Hepatic stellate cell (primary cell): ENCODE measurements at places on chromosomes 6 and 20.

DNA sequence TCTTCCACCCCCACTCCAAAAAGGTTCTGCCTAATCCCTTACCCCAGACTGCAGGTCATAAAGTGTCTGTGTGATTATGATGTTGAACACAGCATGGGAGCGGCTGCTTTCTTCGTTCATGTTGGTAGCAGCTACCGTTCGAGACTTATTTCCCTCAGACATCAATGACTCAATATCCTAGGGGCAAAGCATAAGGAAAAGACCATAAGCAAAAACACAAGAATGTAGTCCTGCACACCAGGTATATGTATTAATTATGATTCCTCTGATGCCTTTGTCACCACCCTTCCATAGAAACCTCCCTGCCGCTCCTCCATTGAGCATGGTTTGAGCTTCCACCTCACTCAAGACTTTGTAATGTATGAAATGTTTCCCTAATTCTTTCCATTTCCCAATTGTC, 137.2 kb downstream of the KIF13A start:
- no peak for DNase-seq

DNA sequence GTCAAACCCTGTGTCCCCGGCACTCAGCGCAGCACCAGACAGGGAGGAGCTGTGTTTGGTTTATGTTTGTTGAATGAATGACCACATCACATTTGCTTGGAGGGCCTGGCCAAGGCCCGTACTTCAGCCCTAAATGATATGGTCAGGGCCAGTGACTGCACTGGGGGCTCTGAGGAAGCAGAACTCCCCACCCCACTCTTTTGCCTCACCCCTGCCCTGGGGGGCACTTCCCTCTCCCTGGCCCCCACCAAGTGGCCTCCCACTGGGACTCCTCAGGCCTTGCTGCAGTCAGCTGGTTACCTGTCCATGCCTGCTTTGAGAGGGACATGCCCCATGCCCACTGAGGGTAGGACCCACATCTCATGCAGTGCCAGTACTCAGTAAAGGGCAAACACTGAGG, 2.9 kb downstream of the ADISSP start:
- DNase-seq, result no peak

- DNase-seq, result no peak
Measured at GRCh38 chr6:5098501-5099270, 13.5 kb downstream of the PPP1R3G start.

- DNase-seq, result peak; percentile 59
Measured at GRCh38 chr6:56683882-56684281, 41.2 kb upstream of the DST start.

DNA sequence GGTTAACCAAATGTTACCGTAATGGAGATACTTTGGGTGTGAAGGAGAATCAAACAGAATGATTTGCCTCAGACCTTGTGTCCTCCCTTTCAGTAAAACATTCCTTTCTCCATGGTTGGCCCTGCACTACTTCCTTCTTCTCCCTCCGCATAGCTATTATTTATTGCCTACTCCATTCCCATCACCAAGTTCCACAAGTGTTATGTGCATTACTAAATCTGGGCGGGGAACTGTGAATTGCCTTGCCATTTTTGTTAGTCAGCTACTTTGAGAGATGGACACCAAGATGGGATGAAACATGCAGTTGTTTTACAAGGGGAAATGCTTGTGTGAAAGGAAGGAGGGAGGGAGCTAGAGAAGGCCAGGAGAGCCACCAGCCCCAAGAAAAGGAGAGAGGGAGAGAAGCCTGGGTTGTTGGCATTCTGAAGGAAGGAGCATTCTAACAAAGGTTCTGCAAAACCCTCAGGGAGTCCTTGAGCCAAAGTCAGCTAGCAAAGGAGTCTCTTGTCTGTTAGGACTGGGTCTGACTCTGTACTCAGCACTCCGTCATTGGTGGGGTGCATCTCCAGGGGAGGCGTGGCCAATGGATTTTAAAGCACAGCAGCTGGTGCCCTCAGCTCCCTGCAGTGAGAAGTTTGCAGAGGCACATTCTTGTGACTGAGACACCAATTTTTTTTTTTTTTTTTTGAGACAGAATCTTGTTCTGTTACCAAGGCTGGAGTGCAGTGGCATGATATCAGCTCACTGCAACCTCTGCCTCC, 83.6 kb upstream of the CHD6 start:
- DNase-seq, result no peak

- no peak for DNase-seq
Measured at GRCh38 chr6:100796049-100796823, 84.9 kb downstream of the ASCC3 start.

DNA sequence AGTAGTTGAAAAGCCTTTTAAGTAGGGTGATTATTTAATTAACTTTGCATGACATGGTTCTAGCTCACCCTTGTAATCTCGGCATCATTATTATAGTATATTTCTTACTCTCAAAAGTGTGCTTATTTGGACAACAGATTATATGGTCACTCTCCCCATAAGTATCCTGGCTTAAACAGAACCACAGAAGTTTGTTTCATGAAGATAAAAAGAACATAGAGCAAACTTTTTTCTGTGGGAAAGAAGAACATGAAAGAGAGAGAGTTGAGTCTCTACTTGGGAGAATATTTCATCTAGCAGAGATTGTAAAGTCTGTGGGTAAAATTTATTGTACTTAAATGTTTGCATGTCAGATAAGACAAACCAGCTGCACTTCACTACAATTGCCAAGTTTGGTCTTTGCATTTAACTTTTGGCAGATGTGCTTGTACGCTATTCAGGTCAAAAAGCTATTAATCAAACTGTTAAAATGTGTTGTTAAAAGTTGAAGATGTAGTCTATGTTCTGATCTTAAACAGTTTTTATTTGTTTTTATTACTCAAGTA, 33.4 kb upstream of the PRIM2 start:
- no peak for DNase-seq

DNA sequence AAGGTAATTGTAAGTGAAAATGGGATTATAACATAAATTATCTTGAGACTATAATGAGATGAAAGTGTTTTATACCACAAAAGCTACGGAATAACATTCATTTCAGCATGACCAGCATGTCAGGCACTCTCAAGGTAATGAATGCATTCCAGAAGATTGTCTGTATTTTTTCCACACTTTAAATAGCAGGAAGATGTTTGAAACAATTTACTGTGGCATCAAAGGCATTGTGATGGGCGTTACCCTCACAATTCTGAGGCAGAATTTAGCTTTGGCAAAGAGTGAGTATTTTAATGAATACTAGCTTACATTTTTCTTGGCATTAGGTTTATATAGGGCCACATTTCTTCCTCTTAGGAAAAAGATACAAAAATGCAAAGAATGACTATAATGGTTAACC, 627.2 kb downstream of the BCKDHB start:
- DNase-seq, result no peak

GRCh38 chr6:107982486-107982885, 24.5 kb upstream of the SEC63 start:
- no peak for DNase-seq

DNA sequence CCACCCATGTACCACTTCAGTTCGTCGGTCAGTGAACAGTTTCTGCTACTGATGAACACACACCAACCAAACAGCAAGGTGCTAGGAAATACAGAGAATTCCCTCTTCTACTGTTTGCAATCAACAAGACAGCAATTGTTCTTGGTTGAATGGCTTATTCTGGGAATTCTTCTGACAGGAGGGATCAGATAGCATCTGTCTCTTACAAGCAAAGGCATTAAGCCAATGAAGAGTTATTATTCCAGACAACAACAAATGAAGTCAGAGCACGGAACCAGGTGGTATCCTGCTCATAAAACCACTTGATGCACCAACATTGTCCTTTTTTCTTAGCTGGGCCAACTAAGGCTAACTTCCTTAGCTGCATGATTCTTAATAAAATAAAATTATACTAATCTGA, 37.8 kb downstream of the PTPRK start:
- DNase-seq, result no peak

DNA sequence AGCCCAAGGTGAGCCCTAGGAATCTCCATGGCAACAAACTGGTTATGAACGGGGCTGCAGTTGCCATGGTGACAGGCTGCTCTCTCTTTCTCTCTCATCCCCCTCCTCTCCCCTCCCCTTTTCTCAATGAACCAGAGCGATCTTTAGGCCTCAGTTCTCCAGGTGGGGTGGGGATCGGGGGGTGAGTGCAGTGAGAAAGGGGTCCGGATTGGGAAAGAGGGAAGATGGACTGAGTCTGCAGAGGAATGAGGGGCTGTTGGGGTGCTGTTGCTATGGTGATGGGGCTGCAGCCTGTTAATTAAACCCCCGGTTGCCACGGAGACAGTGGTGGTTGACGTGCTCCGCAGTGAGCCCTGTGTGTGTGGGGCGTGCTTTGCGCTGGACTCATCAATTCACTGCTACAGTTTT, 3.6 kb upstream of the SLC12A5 start:
- DNase-seq, result no peak

DNA sequence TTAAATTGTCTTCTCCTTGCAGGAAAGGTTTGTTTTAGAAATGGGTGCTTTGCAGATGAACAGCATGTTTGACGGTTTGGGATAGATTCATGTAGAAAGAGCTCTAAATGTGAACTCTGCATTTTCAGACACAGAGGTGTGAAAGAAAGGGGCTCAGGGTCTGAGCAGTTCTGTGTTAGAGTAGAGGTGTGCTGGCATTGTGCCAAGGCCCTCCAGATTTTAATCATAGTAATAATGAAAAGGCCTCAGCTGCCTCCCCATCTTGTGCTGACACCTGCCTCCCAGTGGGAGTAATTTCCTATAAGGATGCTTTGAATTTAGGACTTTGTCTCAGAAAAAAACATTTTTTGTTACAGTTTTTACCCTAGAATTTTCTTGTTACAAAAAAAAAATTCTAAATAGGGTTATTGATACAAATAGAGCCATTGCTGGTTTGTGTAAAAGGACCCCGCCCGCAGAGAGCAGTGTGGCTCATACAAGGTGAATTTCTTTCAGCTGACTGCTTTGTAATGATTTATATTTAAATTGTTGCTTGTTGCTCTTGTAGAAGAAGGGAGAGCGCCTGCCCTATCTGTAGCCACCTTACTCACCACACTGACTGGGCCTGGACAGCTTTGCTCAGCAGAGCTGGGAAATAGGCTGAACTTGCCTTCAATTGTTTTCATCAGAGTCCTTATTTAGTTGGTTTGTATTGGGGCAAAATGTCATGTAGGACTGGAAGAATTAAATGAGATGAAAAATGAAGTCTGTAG, 294.5 kb downstream of the ZFAND3 start:
- no peak for DNase-seq

DNA sequence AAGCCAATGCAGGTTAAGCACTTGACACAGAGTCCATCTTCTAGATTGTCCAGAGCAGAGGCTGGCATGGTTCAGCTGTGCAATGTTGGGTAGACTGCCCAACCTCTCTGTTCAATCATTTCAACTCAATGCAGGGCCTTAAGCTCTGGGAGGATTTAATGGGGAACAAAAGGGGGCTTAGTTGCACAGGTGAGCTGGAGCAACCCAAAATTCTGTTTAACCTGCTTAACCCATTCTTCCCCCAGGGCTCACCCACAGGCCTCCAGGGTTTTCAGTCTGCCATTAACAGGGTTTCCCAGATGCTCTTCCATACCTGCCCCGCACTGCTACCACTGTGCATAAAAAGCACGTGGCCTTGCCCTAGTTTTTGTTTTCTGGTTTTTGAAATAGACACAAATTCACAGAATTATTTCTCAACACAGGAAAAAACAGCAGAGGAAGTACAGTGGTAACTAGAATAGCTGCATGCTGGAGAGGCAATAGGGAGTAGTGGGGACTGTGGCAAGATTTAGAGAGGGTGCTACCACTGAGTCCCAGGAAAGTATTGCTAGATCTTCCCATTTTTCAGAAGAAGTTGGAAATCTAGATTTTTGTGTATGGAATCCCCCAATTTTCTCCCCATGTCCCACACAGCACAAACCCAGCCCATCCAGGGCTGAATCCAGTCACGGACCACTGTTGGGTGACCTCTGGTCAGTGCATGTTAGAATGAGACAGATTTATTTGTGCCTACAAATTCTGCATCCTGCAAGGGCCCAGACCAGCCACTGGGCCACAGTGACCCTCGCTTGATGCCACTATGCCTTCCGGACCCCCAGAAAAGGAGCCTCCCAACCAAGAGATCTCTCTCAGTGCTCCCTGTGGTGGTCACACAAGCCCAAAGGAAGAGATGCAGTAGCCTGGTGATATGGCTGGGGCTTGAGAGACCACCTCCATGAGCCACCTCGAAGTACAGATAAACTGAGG, 4.6 kb downstream of the PTGIS start:
- DNase-seq, result no peak

- DNase-seq, result peak; percentile 17
Measured at GRCh38 chr20:8218861-8219260, 86.8 kb downstream of the PLCB1 start.

GRCh38 chr6:88163616-88164015, 2.5 kb downstream of the CNR1 start:
- DNase-seq, result no peak

GRCh38 chr6:111791415-111791814, 81.8 kb downstream of the FYN start:
- DNase-seq, result peak; percentile 36

GRCh38 chr6:38804358-38804757, 89.2 kb downstream of the DNAH8 start:
- no peak for DNase-seq

DNA sequence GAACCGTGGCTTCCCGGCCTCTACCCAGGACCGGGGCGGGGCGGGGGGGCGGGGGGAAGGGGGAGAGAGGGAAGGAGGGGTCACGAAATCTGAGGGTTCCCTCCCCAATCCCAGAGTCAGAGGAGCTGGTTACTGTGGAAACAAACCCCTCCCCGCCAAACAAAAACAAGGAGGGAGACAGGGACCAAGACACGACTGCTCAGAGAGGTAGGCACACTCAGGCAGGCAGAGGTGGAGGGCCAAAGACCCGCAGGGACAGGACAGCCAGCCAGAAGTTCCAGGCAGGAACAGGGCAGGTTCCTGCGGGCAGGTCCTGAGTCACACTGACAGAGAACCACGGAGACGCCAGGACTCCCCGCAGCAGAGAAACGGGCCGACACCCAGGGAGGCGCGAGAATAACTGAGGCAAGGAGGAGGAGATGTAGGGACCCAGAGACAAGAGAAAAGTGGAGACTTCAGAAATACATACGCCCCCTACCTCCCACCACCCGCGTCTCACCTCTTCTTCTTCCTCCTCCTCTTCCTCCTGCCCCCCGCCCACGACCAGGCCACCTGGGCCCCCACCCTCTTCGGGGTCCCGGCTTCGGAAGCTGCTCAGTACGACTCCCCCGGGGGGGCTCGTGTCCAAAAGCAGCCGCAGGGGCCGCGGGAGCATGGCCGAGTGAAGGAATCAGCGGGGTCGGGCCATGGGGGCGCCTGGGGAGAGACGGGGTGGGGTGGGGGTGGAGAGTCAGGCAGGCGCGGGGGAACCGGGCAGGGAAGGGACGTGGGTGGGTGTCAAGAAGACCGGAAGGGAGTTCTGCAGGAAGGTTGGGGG, 578 bp downstream of the RGL2 start:
- DNase-seq, result peak; percentile 95

- no peak for DNase-seq
Measured at GRCh38 chr6:125346201-125346925, 44.6 kb upstream of the HDDC2 start.
